ENCODE measurements at places on chromosomes 13 and 19. TPM values are rescaled to one million over a fixed set of nuclear protein-coding genes. Genes with fewer than 3 reads are reported as not detected.

The SERTM1 gene
- total RNA-seq = not detected

The WDR88 gene
- total RNA-seq = not detected

The RGS9BP gene
- 0.17 TPM for total RNA-seq

The DOCK6 gene
- 7.1 TPM for total RNA-seq

The KCNN4 gene
- 0.17 TPM for total RNA-seq

The PSG3 gene
- total RNA-seq = not detected

The EGLN2 gene
- total RNA-seq = 67.2 TPM

The POU4F1 gene
- total RNA-seq = not detected

The VSTM2B gene
- not detected for total RNA-seq

The STOML3 gene
- total RNA-seq = not detected

The MISP gene
- under 0.01 TPM for total RNA-seq

The MCF2L gene
- total RNA-seq = not detected

The ZNF799 gene
- total RNA-seq = 1.0 TPM

The ZNF878 gene
- 0.17 TPM for total RNA-seq

The KLK8 gene
- not detected for total RNA-seq

The HNRNPL gene
- 266 TPM for total RNA-seq
